ENCODE measurements at places on chromosomes 5 and 9. TPM values are rescaled to one million over a fixed set of nuclear protein-coding genes. Genes with fewer than 3 reads are reported as not detected.

C9orf50 gene
- not detected for total RNA-seq

COL23A1 gene
- 0.43 TPM for total RNA-seq

LECT2 gene
- not detected for total RNA-seq

CATSPER3 gene
- total RNA-seq: under 0.01 TPM

MED22 gene
- 12.1 TPM for total RNA-seq

GRPEL2 gene
- 43.9 TPM for total RNA-seq

CXCL14 gene
- not detected for total RNA-seq

WDR31 gene
- total RNA-seq: 0.54 TPM

NR5A1 gene
- not detected for total RNA-seq

SHOC1 gene
- not detected for total RNA-seq

PCDHB5 gene
- total RNA-seq: 0.43 TPM

MROH2B gene
- total RNA-seq: not detected

CD72 gene
- 0.11 TPM for total RNA-seq

NUDCD2 gene
- total RNA-seq: 4.8 TPM

ANKRD34B gene
- under 0.01 TPM for total RNA-seq

FGFR4 gene
- total RNA-seq: 3.3 TPM

C8G gene
- total RNA-seq: 0.77 TPM

NTNG2 gene
- total RNA-seq: 0.60 TPM

PTGER4 gene
- 4.9 TPM for total RNA-seq

PRKACG gene
- total RNA-seq: not detected

TMEFF1 gene
- total RNA-seq: 12.0 TPM

NEUROG1 gene
- not detected for total RNA-seq

ASB6 gene
- total RNA-seq: 9.5 TPM

SEMA4D gene
- total RNA-seq: 1.9 TPM

SLC36A3 gene
- total RNA-seq: not detected

PCDHGB7 gene
- total RNA-seq: 10.9 TPM

HARS1 gene
- total RNA-seq: 39.4 TPM

TTC16 gene
- total RNA-seq: not detected

LCN15 gene
- not detected for total RNA-seq

SPINK4 gene
- total RNA-seq: not detected

CCL27 gene
- total RNA-seq: not detected

SNX24 gene
- 5.0 TPM for total RNA-seq

GARIN3 gene
- total RNA-seq: not detected

TMEM174 gene
- not detected for total RNA-seq

ACSL6 gene
- total RNA-seq: 0.65 TPM

RANBP17 gene
- total RNA-seq: 20.6 TPM

BOD1 gene
- total RNA-seq: 66.9 TPM

WHRN gene
- 0.34 TPM for total RNA-seq

TMEM167A gene
- total RNA-seq: 49.4 TPM

PCDHB9 gene
- total RNA-seq: 0.22 TPM

CNTNAP3 gene
- 86.4 TPM for total RNA-seq

MEIKIN gene
- not detected for total RNA-seq

TEK gene
- 275 TPM for total RNA-seq

LCN9 gene
- total RNA-seq: not detected

SPINK7 gene
- total RNA-seq: not detected

PCDHGA4 gene
- total RNA-seq: 2.6 TPM

PAIP1 gene
- total RNA-seq: 79.9 TPM

PCDHA1 gene
- total RNA-seq: under 0.01 TPM

TRPM3 gene
- total RNA-seq: 0.11 TPM

CYLC2 gene
- total RNA-seq: not detected

SLC6A7 gene
- total RNA-seq: not detected

PDE6A gene
- 0.11 TPM for total RNA-seq

PLAC8L1 gene
- not detected for total RNA-seq

MLANA gene
- not detected for total RNA-seq

PCDHGA6 gene
- 2.4 TPM for total RNA-seq

CDC20B gene
- total RNA-seq: under 0.01 TPM

SOWAHA gene
- total RNA-seq: not detected

MYORG gene
- 1.2 TPM for total RNA-seq
